ENCODE measurements at places on chromosomes 7 and 10.

- DNase-seq, result no peak
Observed at GRCh38 chr10:86848747-86849146, 92.3 kb downstream of the BMPR1A start.

DNA sequence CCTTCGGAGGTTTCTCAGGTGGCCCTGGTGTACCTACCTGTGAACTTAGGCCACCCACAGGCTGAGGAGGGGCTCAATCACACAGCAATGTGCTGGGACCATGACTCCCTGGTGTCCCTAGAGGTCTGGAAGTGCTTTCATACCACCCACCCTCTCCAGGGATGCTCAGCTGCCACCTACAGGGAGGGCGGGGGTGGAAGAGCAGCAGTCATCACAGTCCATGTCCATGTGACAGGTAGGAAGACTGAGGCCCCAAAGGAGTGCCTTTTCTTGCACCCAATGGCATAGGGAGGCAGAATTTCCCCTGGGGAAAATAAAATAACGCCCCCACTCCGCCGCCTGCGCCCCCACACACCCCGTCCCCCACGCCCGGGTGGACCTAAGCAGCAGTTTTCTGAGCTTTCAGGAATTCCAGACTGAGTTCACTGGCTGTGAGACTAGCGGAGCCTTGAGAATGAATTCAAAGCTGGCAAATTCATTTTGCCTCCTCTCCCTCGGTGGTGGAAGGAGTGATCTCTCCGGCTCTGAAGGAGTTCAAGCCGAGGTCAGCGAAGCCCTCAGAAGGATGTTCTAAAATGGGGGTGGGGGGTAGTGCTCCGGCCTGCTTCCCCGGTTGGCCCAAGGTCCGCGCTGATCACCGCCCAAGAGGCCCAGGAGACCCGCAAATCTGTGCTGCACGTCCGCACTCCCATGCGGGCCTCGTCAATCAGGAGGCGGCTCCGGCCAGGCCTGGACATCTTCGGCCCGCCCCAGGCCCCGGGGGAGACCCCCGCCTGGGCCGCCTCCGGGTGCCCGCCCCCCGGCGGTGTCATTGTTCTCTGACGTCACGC lies 2.1 kb upstream of the ZMIZ1 start:
- no peak for DNase-seq

DNA sequence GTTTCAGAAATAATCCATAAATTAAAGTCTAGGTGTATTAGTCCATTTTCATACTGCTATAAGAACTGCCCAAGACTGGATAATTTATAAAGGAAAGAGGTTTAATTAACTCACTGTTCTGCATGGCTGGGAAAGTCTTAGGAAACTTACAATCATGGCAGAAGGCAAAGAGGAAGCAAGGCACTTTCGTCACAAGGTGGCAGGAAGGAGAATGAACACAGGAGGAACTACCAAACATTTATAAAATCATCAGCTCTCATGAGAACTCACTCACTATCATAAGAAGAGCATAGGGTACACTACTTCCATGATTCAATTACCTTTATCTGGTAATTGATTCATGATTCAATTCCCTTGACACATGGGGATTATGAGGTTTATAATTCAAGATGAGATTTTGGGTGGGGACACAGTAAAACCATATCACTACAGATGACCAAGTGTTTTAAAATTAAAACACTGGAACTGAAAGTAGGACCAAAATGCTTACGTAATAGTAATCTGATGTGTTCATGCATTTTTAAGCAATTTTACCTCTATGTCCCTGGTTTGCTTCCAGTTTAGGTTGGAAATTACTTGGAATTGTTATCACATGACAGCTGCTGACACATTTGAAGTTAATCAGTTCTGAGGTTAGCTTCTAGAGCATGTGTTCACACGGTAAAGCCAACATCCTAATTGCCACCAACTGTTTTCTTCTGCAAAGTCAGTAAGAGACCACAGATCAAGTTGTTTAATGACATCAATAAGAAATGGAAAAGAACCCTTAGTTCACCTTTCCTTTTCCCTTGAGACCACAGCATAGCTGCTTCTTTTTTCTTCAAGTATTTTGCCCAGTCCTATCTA lies 48.4 kb upstream of the SEMA3C start:
- no peak for DNase-seq

DNA sequence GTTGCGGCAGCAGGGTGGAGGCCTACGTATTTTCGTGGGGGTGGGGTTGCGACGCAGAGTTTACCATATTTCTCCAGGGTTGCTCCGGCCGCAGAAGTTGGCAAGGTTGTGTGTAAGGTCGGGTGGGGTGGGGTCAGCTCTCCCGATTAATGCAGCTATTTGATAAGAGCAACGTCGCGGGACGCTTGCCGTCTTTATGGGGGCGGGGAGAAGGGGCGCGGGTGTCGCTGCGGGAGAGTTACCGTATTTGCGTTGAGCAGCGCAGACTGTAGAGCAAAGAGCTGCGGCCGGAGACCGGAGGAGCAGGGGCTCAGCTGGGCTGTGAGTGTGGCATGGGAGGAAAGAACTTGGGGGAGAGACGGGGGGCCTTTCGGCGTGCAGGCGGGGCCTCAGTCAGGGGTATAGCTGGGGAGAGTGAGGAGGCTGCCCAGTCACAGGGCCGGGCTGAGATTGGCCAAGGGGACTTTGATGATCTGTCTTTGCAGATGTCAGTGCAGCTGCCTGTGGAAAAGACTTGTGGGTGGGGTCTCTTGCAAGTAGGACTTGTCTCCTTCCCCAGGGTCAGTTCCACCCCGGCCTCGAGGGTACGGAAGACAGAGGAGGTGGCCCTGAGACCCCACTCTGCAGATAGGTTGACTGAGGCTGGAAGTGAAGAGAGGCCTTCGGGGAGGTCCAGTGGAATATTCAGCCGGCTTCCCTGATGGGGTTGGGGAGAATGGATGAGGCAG lies 26.6 kb downstream of the ZNF775 start:
- DNase-seq, result no peak

DNA sequence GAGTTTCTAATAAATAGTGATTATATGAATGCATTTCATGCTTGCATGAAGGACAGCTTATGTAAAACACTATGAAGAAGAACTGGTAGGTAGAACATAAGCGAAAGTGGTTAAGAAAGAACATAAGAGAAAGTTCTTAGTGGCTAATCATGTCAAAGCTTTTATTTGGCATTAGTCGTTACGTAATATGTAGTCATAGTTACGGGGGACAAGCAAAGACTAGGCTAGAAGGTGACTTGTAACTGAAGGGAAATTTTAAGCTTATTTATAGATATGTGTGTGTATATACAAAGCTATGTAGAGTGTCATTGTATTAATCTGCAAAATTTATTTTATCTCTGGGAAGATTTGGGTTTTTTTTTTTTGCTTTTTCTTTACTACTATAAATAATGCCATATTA lies 36.9 kb downstream of the CAPZA2 start:
- no peak for DNase-seq

DNA sequence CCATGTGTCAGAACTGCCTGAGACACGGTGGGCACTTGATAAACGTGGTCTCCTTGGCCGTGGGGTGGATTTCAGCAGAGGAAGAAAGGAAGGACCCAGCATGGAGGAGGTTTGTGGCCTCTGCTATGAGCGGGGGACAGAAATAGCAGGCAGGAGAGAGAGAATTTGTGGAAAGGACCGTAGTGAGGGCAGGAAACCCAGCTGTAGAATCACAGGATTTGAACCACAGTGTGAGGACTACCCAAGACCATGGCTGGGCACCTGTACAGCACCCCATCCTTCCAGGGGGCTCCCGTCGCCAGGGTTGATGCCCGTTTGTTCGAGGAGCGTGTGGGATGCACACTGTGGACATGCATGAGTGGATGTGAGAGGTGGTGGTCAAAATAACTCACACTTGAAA lies 183.4 kb downstream of the PTPN20 start:
- DNase-seq, result no peak

GRCh38 chr10:33876584-33877400 lies 542.3 kb upstream of the NRP1 start:
- no peak for DNase-seq

Data from SHP77 treated with DMSO at 0.1 percent for 48 hours (cell line).